ENCODE measurements at places on chromosomes 6 and 20. TPM values are rescaled to one million over a fixed set of nuclear protein-coding genes. Genes with fewer than 3 reads are reported as not detected.

The C6orf141 gene
- polyA plus RNA-seq = 9.2 TPM

The SCRT2 gene
- 0.05 TPM for polyA plus RNA-seq

The CARMIL1 gene
- polyA plus RNA-seq = 3.5 TPM

The C6orf15 gene
- not detected for polyA plus RNA-seq

The LY6G6F gene
- not detected for polyA plus RNA-seq

The NELFE gene
- 60.8 TPM for polyA plus RNA-seq

The SCP2D1 gene
- polyA plus RNA-seq = not detected

The KCNK16 gene
- not detected for polyA plus RNA-seq

The ZBTB46 gene
- polyA plus RNA-seq = 8.2 TPM

The TRIM31 gene
- polyA plus RNA-seq = 1.2 TPM

The RFX6 gene
- not detected for polyA plus RNA-seq

The TBC1D32 gene
- polyA plus RNA-seq = 0.83 TPM

The RAET1G gene
- polyA plus RNA-seq = 0.16 TPM

The HLA-DQA2 gene
- polyA plus RNA-seq = not detected

The CAGE1 gene
- not detected for polyA plus RNA-seq

The GDAP1L1 gene
- 0.10 TPM for polyA plus RNA-seq

The FAM83C gene
- 0.03 TPM for polyA plus RNA-seq

The BPIFB1 gene
- polyA plus RNA-seq = 0.60 TPM

The RSPO3 gene
- 68.6 TPM for polyA plus RNA-seq

The ARMC12 gene
- polyA plus RNA-seq = 0.56 TPM

The CTAGE9 gene
- polyA plus RNA-seq = not detected

The DOK5 gene
- 3.2 TPM for polyA plus RNA-seq

The SIRPB1 gene
- 0.13 TPM for polyA plus RNA-seq

The LST1 gene
- 3.1 TPM for polyA plus RNA-seq

The PRL gene
- 1.2 TPM for polyA plus RNA-seq

The KIAA0408 gene
- 0.43 TPM for polyA plus RNA-seq

The SPTLC3 gene
- polyA plus RNA-seq = 2.2 TPM

The SLC22A16 gene
- not detected for polyA plus RNA-seq

The ATP9A gene
- polyA plus RNA-seq = 10.1 TPM

The TRIM15 gene
- polyA plus RNA-seq = not detected

The BTBD9 gene
- 2.4 TPM for polyA plus RNA-seq

The CRISP3 gene
- polyA plus RNA-seq = 0.13 TPM

The LBP gene
- polyA plus RNA-seq = 53.7 TPM

The MDN1 gene
- polyA plus RNA-seq = 5.8 TPM

The CGA gene
- polyA plus RNA-seq = not detected

The PACSIN1 gene
- polyA plus RNA-seq = 0.21 TPM

The EYS gene
- 0.21 TPM for polyA plus RNA-seq

The OR2H2 gene
- polyA plus RNA-seq = not detected

The ULBP3 gene
- 0.56 TPM for polyA plus RNA-seq

The REM1 gene
- 3.7 TPM for polyA plus RNA-seq

The TAP1 gene
- 43.0 TPM for polyA plus RNA-seq

The PCSK2 gene
- polyA plus RNA-seq = 4.2 TPM

The INSM1 gene
- 3.2 TPM for polyA plus RNA-seq

The MAPK13 gene
- 12.1 TPM for polyA plus RNA-seq

The CLPSL1 gene
- not detected for polyA plus RNA-seq

The SLC22A2 gene
- not detected for polyA plus RNA-seq

The FANCE gene
- 4.3 TPM for polyA plus RNA-seq

The SSTR4 gene
- not detected for polyA plus RNA-seq

The GNAS-AS1 gene
- polyA plus RNA-seq = 0.12 TPM

The WFDC5 gene
- not detected for polyA plus RNA-seq

The HLA-DQA1 gene
- polyA plus RNA-seq = 8.1 TPM
